T-helper 17 cell (primary cell): ENCODE measurements at places on chromosomes 12 and 14.

GRCh38 chr12:49925433-49926204, 21.9 kb upstream of the FAIM2 start:
- DNase-seq, result no peak

DNA sequence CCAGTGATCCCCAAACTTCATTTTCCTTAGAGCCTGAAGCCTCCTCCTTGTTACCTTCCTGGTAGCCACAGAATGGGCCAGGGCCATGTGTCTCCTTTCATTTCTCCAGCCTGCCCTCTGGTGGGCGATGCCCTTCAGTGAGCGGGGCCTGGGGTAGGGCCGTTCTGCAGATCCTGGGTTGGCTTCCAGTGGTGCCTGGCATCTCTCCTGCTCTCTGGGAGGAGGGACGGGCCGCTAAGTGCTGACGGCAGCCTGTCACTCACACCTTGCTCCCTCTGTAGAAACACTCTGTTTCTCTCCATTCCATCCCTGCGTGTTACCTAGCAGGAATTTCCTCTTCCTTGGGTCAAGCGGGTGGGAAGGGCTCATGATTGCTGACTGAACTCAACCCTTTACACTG, 232.1 kb downstream of the CACNA1C start:
- no peak for DNase-seq

DNA sequence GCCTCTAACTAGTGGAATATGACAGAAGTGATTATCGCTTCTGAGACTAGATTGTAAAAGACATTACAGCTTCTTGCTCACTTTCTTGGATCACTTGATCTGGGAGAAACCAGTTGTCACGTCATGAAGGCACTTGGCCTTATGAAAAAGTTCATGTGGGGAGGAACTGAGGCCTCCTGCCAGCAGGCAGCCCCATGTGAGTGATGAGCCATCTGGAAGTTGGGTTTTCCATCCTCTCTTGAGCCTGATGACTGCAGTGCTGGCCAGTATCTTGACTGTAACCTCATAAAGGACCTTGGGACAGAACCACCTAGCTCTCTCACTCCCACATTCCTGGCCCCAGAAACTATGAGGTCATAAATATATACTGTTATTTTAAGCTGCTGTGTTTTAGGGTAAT, 28.0 kb downstream of the TTLL5 start:
- no peak for DNase-seq

GRCh38 chr14:81275305-81276072, 54.7 kb upstream of the GTF2A1 start:
- DNase-seq, result no peak

DNA sequence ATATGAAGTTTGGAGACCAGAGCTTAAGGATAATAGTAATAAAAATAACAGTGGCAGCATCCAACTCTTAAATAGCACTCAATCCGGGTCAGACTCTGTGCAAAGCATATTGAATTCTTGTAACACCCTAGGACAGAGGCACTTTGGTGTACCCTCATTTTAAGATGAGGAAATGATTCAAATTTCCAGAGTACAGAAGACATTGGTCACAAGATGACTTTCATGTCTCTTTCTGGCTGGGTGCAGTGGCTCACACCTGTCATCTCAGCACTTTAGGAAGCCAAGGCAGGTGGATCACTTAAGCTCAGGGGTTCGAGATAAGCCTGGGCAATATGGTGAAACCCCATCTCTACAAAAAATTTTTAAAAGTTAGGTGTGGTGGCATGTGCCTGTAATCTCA, 235.8 kb downstream of the SLC15A4 start:
- DNase-seq, result no peak

GRCh38 chr12:103368167-103368566, 127.6 kb downstream of the C12orf42 start:
- DNase-seq, result no peak
